ENCODE measurements at places on chromosomes 12 and 14.

GRCh38 chr12:32693036-32693435 is 13.9 kb downstream of the DNM1L start:
- no peak for DNase-seq

DNA sequence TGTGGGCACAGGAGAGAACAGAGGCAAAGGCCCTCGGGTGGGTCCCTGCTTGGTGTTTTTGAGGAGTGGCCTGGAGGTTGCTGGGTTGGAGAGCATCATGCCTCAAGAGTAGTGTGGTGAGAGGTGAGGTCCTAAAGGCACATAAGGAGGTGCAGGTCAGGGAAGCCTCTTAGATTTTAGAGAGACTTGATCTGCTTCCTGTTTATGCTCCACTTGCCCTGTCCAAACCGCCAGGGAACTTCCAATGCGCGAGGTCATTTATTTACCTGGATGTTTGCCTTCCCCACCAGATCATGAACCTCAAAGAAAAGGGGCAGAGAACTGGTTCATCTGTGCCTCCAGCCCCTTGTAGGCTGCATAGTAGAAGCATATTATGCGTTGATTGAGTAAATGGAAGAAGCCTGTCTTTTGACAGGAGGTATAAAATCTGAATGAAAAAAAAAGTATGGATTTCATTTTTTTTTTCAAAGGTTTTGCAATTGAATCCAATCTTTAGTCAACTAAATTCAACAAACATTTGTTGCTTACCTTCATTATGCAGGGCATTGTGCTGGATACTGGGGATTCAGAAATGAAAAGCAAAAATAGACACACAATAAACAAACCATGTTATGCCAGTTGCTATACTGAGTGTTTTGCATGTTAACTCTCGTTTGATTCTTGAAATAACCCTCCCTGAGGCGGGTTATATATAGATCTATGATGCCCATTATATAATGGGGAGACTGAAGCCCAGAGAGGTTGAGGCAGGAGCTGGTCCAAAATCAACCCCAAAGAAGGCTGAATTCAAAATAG is 485.2 kb downstream of the VRK1 start:
- no peak for DNase-seq

DNA sequence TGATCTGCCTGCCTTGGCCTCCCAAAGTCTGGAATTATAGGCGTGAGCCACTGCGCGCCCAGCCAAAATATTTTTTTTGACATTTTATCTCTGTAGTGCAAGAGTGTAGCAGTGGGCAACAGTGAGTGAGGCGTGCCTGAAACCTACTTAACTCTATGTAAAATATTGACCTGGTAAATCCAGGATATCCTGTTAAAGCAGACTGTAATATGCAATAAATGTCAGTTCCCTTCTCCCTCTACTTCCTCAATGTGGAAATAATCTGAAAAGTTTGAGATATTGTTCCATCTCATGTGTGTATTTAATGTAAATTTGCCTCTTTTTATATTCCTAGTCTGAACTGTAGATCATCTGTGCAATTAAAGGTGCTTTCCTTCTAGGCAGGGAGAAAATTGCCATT is 9.5 kb upstream of the CDK17 start:
- DNase-seq = no peak

DNA sequence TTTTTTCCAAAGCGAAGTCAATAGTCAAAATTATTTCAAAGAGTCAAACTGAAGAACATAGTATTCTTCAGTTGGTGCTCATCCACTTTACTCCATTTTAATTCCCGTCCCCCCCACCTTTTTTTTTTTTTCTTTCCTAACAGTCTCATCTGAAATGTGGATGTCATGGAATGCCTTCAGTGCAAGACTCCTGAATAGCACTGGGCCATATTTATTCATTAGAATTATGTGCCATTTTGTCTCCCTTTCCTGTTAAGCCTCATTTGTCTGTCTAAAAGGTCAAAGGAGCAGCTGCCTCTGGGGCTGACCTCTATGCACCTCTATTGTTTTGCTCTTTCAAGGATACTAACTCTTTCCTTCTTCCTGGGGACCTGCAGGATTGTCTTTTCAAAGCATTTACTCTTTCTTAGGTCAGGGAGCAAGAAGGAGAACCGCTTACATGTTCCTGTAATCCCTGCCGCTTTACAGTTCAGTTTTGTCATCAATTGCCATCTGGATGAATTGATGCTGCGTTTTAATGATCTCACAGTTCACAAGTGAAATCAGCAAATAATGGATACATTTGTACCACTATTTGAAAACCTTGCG is 310.6 kb downstream of the NPAS3 start:
- DNase-seq = no peak

GRCh38 chr12:20370014-20370386 is 1.7 kb downstream of the PDE3A start:
- DNase-seq = peak; percentile 52

- DNase-seq = no peak
These were observed 20.3 kb downstream of the PRICKLE1 start for GRCh38 chr12:42568952-42569915.

GRCh38 chr14:24285351-24285750 is 14.0 kb upstream of the RABGGTA start:
- no peak for DNase-seq

DNA sequence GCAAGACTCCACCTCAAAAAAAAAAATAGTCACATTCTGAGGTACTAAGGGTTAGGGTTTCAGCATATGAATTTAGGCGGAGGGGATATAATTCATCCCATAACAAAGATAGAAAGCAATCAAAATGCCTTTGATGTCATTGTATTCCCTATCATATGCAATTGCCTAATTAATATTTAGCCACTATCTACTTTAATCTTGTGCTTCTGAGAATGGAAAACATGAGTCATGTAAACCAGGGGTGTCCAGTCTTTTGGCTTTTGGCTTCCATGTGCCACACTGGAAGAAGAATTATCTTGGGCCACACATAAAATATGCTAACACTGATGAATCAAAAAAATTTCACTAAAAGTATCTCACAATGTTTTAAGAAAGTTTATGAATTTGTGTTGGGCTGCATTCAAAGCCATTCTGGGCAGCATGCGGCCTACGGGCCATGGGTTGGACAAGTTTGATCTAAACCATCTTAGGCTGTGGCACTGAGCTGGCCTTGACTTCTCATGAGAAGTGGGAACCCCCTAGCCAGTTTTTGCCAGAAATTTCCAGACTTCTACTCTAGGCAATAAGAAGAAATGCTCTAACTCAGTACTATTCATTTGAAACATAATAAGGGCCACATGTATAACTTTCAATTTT is 219.8 kb downstream of the PTPRO start:
- no peak for DNase-seq

DNA sequence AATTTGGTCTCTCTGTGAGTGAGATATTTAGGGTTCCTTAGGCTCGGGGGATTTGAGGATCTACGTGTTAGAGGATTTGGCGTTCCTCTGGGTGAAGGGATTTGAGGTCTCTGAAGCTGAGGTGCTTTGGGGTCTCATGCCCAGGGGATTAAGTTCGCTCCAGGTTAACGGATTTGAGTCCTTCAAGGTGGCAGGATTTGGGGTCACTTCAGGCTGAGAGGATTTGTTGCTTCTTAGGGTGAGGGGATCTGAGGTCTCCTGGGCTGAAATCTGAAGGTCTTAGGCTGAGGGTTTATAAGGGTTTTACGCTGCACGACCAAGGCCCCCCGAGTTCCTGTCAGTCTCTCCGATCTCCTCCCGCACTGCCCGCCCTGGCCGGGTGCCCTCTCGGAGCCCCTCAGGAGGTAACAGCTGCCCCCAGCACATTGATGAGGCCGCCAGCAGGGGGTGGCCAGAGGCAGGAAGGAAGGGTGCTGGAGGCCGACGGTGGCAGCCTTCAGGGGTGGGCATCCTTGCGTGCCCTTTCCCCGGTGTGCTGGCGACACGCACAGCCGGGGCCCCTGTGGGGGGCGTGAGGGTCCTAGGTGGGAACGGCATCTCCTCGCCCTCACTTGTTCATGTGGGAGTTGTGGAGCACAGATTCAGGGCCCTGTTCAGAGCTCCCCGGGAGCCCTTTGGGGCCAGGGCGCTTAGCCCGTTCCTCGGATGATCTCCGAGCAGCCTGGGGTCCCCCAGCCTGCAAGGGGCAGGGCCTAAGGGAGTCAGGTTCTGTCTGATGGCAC is 14.3 kb downstream of the CEP170B start:
- DNase-seq = no peak

GRCh38 chr14:35046048-35046750 is at the start of gene FAM177A1:
FAM177A1 (plus strand) TSS chr14:35046272; CDS start chr14:35046464, 192 bp downstream.
- peak; percentile 99 for DNase-seq

DNA sequence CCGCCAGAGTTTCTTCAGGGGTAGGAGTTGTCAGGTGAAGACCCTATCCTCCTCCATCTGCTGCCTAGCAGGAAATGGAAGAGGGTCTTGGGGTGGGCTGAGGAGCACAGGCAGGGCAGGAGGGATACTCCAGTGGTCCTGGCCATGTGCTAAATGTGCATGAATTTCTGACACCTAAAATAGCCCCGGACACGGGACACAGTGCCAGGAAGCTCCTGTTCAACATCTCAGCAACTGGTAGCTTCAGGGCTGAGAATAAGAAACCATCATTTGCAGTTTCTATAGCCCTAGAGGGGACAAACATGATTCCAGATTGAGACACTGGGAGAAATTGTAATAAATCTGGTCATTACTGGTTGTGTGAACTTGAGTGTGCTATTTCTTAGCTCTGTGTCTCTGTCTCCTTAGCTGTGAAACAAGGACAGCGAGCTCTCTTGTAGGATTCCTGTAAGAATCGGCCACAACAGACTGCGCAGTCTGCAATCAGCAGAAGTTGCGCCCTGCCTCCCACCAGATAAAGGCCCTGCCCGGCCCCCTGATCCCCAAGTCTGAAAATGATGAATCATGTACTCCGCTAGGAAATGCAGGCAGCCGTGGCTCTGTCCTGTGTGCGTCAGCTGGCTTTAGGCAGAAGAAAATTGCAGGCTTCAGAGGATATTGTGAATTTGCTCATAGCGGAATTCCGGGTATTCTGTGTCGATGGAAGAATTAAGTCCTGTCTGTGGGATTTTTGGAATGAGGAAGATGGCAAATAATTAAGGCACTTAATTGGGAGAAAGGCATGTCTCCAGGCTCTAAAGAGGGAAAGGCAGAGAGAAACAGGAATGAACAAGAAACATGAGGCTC is 35.2 kb upstream of the MEG3 start:
- peak; percentile 70 for DNase-seq

GRCh38 chr12:48970702-48971334 is 717 bp downstream of the WNT10B start:
- no peak for DNase-seq

GRCh38 chr12:108273217-108273616 is 65.9 kb downstream of the CMKLR1 start:
- no peak for DNase-seq

DNA sequence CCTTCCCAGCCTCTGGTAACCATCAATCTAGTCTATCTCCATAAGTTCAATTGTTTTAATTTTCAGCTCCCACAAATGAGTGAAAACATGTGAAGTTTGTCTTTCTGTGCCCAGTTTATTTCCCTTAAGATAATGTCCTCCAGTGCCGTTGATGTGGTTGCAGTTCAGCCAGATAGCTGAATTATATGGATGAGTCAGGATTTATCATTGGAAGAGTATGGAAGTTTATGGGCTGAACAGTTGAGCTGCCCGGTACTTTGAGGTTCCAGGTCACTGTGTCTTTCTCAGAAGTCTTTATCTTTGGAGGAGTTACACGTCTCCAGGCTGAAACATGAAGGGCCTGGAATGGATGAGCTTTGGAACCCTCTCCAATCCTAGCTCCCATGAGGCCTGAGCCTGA is 120.1 kb downstream of the ASCL4 start:
- DNase-seq = no peak

GRCh38 chr12:90183201-90183600 is 474.6 kb upstream of the ATP2B1 start:
- no peak for DNase-seq

DNA sequence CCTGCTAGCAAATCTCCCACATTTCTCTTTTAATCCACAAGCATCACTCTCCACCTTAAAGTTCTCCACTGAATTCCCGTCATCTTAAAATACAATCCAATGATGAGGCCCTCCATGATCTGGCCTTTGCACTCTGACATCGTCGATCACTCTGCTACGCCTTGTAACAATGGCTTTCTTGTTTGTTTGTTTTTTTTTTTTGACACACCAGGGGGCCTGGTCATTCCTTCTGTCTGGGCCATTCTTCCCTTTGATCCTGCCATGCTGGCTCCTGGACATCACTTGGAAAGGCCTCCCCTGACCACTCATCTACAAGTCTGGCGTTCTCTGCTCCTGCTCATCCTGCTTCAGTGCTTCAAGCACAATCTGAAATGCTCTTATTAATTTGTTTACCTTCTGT is 233.5 kb downstream of the PPM1H start:
- no peak for DNase-seq

DNA sequence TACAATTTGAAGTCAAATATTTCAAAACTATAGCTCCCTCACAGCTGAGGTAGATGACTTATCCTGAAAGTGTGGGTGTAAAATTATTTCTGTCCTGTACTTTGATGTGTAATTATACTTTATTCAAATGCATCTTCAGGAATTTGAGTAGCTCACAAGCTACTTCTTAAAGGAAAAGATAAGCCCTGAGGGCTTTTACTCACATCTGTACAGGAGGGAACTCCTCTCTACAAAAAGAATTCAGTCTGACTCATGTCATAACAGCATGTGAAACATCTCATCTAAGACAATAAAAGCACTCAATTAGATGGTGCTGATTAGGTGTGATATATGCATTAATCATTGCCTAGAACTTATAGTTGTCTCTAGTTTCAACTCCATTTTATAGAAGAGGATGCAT is 452.0 kb downstream of the PRKD1 start:
- DNase-seq = no peak

- DNase-seq = no peak
These were observed 9.2 kb downstream of the MED21 start for GRCh38 chr12:27031531-27031930.

DNA sequence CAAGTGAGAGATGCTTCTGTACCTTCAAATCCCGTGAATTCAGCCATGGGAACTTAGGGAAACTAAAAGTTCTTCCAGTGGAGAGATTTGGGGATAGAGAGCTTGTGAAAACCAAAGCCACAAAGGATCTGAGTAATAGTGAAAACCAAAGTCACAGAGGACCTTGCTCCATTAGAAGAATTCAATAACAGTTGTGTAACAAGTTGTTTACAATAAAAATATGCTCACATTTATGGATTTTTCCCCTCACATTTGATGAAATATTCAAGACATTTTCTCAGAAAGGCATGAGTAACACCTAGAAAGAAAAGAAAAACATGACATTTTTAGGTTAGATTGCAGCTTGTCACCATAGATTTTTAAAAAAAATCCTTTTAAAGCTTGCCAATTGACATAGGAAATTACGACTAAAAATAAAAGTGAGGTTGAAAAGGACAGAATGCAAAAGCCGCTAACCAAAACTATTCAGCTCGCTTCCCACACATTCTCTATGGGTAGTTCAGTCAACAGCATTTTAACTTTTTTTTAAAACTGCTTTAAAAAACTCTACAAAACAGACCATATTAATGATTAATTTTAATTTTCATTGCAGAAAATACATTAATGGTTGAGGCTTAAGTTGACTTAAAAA is 113.2 kb downstream of the CAND1 start:
- no peak for DNase-seq

GRCh38 chr12:112168561-112168971 is 43.2 kb downstream of the TRAFD1 start:
- DNase-seq = no peak

DNA sequence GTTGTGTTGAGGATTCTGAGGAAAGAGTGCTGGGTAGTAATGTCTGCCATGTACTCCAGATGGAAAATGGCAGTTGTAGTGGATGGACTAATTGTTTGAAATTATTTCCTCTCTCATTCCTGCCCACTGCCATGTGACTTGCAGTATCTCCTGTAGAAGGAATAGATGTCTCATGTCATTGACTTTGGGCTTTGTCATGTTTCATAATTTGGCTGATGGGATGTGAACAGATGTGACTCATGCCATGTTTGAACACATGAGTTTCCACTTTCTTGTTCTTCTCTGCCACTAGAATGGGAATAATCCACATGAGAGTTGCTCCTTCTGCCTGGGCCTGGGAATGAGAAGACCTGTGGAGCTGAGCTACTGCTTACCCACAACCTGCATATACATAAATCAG is 2.4 kb upstream of the CALCOCO1 start:
- no peak for DNase-seq
